ENCODE measurements at places on chromosomes 2 and 18.
A peak's percentile ranks its signal among the peaks of the same experiment; 100 is the strongest.

DNA sequence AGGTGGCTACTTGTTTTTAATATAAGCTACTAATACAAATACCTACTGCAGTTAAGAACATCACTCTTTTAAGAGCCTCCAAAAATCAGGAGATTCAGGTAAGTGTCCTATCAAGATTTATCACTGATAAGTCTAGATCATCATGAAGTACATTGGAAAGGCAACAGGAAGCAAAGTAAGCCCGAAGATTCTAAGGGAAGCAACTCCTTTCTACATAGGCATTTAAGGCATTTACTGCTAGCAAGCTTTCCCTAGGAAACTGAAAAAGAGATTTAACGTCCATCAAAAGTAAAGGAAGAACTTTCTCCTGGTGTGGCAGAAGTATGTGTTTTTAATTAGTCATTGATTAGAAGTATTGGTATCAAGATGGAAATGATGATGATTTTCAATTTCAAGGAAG is 3.7 kb downstream of the STK17B start:
- no peak for DNase-seq

DNA sequence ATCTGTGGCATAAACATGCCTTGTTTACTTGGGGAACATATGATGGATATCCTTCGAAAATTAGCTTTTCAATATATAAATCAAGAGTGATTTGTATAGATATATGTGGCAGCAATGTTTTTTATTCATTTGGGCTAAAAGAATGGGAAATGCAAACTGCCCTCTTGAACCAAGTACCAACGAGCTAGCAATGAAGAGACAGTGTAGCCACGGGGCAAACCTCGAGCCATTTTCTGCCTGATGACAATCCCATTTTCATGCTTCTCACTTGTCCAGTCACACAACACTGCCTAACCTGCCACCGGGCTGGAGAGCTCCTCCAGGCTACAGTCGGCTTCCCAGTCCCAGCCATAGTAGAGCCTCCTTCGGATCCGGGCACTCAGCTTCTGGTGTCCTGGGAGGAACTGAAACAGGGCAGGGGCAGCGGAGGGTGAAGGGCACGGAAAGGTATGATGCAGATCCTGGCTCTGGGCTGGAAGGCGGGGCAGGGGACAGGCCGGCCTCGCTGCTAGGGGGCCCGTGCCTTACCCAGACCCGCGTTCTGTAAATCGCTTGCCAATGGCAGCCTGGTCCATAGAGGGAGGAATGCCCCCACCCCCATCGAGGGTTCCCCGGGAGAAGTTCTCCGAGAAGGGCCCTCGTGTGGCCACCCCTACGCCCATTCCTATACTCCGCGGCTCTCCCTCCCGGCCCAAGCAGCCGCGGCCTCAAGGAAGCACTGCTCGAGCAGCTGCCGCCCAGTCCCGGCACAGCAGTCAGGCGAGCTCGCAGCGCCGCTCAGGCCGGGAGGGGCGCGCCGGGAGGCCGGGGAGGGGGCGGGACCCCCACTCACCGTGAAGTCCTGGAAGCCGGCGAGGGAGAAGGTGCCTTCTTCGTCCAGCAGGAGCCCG is 552 bp downstream of the CNPPD1 start:
- DNase-seq: peak; percentile 82

DNA sequence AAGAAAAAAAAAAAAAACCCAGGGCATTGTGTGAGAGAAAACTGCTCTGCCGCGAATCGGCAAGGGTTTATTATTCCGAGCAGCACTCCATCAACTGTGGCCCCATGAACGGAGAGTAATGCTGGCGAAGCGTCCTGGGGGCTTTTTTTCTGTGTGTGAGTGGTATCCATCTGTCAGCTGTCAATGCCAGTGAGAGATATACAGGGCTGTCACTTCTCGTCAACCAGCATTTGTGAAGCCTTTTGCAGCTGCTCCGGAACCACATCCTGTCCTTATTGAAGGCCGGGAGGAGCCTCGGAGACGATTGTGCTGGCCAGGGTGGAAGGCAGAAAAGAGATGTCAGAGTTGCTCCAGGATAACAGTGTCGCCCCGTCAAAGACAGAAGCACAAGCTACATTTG is 356.9 kb upstream of the SMIM21 start:
- no peak for DNase-seq

- no peak for DNase-seq
These were observed 63.4 kb upstream of the PEX13 start for GRCh38 chr2:60954139-60954538.

DNA sequence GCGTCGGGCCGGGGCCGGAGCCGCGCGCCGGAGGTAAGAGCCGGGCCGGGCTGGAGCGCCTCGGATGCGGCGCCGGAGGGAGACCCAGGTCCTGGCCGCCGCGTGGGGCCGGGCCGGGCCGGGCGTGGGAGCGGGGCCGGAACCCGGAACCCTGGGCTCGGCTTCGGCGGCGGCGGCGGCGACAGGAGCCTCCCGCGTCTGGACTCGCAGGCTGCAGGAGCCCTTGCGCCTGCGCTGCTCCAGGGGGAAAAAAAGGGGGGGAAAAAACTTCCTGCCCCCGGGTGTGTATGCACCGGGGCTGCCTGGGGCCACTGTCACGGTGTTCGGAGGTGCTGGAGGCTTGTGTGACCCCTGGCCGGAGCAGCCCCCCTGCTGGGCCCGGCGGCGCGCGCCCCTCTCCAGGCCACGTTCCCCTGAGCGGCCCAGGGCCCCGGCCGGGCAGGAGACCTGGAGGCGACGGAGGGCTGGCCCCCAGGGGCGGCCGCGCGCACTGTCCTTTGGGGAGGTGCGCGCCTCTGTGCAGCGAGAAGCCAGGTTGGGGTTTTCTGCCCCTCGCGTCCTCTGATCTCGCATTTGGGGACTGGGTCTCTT is 864 bp downstream of the KLHL29 start:
- peak; percentile 15 for DNase-seq

GRCh38 chr18:63451799-63452660 is 24.7 kb upstream of the SERPINB5 start:
- DNase-seq: no peak

DNA sequence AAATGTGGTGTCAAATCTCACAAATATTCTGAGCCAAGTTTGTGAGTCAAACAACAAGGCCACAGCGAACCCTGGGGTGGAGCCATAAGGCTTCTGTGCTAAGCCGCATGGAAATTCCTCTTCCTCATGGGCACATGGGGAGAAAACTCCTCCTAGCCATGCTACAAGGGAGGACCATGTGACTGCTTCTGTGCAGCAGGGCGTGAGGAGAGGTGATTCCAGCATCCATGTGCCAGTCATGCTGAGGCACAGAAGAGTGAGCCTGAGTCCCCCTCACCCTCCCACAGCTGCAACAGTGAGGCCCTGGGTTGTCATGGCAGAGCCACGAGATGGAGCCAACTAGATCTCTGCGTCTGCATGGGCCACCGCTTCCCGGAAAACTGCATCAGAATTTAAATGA is 488.8 kb upstream of the RAB6C start:
- no peak for DNase-seq

DNA sequence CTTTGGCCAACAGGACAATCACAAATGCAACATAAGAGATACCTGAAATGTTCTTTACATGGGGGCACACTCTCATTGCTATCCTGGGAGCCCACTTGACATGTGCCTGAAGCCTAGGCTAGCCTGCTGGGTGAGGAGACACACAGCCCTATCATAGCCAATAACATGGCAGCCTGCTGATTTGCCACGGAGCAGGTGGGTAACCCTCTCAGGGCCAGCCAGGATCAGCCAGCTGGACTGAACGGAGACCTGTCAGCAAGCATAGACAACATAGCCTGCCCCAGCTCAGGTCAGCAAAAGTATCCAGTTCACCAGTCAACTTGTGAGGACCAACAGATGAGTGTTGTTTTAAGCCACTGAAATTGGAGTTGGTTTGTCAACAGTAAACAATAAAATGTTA is 566.5 kb downstream of the DCDC2C start:
- DNase-seq: no peak

DNA sequence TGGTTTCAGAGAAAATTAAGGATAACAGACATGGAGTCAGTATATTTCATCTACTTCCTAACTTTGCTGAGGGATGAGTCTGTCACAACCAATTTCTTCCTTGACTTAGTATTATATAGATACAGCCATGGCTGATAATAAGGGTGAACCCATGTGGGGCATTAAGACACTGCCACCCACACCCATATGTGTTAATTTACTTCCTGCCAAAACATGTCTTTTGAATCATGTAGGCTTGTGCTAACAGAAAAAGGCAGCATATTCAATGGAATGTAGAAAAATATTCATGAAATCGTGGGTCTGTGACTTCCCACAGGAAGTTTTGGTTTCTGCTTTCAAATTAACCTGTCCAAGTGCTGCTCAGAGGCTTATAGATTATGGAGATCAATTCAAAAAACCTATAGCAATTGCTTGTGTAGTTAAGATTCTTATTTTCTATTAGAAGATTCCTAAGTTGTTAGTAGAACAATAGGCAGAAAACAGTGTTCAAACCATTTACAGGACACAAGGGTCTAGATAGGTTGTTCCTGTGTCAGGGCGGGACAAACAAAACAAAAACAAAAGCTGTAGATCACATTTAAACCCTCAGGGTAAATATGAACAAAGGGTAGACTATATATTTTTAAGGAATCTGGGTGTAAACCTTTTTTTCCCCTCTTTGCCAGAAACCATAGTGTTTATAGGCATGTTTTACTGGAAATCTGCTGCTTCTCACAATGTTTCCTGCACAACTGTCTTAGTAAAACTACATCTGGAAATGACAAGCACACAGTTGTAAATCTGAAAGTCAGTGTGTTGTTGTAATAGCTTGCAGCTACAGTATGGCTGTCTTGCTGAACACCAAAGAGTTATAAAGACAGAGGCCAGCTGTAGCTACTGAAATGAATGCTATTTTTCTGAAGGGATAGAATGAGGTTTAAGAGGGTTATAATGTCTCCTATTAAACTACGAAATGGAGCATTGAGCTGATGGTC is 691.2 kb downstream of the EPHA4 start:
- no peak for DNase-seq

- DNase-seq: no peak
These were observed 18.4 kb upstream of the SLC20A1 start for GRCh38 chr2:112627060-112628040.

- no peak for DNase-seq
These were observed 94.9 kb downstream of the BCL2 start for GRCh38 chr18:63224630-63225029.

DNA sequence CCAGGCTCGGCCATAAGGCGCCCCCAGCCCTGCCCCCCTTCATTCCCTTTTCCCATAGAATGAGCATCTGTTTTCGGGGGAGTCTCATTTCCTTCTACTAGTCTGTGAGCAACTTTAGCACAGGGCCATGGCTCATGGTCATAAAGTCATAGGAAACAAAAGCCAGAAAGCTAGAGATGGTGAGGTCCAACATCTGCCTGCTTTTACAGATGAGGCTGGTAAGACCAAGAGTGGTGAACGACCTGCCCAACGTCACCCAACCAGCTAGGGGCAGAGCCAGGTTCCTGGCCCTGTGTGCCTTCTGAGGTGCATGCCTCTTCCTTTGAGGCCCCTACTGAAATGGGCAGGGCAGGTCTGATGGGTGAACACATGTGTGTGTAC is 212.7 kb downstream of the DYSF start:
- no peak for DNase-seq

DNA sequence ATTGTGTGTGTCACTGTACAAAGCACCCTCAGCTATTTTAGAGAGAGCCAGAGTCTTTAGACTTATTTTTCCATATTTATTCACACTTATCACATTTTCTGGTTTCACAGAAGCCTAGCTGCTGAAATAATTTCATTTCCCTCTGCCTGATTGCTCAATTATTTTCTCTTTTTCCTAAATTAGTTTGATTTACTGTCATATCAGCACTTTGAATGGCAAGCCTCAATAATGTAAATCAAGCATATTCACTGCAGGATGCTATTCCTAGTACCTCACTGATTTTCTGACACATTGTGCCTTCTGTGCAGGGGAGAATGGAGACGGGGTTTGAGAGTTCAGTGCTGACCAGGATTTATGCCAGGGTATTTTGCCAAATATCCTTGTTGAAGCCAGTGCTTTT is 48.3 kb downstream of the CPS1 start:
- DNase-seq: no peak

GRCh38 chr2:120318626-120319025 is 27.3 kb upstream of the INHBB start:
- DNase-seq: no peak

GRCh38 chr2:133885847-133886246 is 317.6 kb upstream of the NCKAP5 start:
- no peak for DNase-seq

- DNase-seq: no peak
These were observed 18.7 kb upstream of the CCBE1 start for GRCh38 chr18:59715966-59716369.

GRCh38 chr2:128633501-128633900 is 314.8 kb upstream of the HS6ST1 start:
- DNase-seq: no peak

DNA sequence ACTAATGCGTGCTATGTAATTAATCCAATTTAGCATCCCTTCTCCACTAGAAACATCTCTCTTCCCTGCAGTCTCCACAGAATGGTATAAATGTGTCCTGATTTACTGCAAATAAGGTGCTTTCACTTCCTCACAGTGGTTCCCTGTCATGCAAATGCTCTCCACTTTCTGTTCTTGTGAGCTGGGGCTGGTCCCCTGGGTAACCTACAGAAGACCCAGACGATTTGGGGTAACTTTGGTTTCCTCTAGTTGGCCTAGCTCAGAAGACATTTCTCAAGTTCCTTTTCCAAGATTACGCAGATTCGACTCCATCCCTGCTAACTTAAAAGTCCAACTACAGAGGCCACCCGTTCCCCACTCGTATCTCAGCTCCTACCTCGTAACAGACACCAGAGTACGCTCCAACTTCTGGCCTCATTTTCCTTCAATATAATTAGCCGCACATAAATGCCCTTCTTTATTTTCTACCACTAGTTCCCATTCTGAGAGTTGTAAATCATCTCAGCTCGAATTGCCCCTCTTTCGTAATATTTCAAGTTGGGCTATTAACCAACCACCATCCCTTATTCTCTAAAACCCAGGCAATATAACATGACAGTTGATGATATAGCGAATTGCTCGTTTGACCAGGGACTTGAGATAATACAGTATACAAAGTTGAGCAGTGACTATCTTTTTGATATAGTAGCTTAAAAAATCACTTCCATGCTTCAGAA is 28.8 kb upstream of the NEDD4L start:
- peak; percentile 71 for DNase-seq

- no peak for DNase-seq
These were observed 1147.1 kb downstream of the CNTNAP5 start for GRCh38 chr2:125172181-125172580.

DNA sequence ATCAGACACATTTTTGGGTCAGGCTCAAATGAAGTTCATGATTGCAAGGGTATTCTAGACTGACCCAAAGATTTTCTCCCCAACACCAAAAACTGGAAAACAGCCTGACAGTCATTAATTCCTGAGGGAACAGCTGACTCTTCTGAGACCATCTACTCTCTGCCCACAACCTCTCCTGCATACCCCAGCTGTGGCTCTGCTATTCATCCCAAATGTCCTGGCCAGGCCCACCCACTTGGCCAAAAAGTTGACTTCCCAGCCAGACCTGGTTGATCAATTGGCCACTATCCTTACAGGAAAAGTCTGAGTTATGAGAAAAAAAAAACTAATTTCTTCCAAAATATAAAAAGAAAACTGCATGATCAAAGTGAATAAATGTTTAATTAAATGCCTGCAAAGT is 103.8 kb upstream of the ST3GAL5 start:
- no peak for DNase-seq

Data from Peyer's patch (tissue), 4 donors.